ENCODE measurements at places on chromosomes 16 and 17.

DNA sequence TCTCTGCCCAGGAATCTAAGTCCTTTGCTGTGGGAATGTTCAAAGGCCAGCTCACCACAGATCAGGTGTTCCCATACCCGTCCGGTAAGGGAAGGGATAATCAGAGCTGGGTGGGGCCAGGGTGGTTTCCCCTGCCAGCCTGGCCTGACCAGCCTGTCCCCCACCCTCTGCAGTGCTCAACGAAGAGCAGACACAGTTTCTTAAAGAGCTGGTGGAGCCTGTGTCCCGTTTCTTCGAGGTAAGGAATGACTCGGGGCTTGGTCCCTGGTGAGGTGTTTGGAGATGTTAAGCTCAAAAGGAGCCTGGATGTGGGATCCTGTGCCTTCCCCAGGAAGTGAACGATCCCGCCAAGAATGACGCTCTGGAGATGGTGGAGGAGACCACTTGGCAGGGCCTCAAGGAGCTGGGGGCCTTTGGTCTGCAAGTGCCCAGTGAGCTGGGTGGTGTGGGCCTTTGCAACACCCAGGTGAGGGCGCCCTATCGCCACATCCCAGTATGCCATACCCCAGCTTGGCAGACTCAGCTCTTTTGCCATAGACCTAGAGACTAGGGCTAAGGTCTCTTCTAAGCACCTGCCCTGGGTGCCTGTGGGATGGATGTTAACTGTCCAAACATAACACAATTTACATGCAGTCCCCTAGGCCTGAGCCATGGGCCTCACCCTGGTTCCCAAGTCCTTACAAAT, 997 bp downstream of the ACADVL start:
- peak; percentile 64 for DNase-seq

- DNase-seq = no peak
Measured at GRCh38 chr17:19533718-19534561, at the start of gene SLC47A1. SLC47A1 (plus strand) TSS chr17:19533854; CDS start chr17:19533940, 86 bp downstream.

GRCh38 chr17:43578404-43578698, 32.2 kb upstream of the ETV4 start:
- no peak for DNase-seq

DNA sequence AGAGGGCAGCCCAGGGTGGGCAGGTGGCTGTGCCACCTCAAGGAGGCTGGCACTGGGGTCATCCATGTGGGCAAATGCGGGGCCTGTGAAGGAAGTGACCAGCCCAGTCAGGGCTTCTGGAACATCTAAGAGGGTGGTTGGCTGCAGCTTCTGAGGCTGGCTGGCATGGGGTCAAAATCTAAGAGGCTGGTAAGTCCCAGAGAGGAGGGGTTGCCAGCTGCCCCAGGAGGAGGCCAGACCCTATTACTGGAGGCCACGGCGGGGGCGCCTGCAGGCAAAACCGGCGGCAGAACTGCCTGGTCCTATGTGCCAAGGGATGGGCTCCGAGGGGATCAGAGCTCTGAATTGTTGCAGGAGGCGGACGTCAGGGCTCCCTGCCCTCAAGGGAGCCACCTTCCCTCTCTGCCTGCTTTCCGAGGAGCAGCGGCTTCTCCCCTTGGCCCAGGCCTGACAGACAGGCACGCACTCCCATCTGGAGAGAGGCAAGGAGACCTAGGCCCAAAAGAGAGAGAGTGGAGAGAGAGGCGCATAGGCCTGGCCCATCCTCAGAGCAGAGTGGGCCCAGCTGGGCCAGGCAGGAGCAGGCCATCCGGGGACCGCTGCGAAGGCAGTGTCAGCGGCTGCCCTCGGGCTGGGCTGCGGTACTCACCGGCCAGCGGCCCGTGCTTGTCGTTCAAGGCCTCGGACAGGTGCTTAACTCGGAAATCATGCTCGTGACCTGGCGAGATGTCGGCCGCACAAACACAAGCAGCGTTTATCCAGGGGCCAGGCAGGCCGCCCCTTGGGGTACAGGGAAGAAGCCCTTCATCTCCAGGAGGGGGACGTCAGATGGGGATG, 10.9 kb downstream of the ZACN start:
- no peak for DNase-seq

DNA sequence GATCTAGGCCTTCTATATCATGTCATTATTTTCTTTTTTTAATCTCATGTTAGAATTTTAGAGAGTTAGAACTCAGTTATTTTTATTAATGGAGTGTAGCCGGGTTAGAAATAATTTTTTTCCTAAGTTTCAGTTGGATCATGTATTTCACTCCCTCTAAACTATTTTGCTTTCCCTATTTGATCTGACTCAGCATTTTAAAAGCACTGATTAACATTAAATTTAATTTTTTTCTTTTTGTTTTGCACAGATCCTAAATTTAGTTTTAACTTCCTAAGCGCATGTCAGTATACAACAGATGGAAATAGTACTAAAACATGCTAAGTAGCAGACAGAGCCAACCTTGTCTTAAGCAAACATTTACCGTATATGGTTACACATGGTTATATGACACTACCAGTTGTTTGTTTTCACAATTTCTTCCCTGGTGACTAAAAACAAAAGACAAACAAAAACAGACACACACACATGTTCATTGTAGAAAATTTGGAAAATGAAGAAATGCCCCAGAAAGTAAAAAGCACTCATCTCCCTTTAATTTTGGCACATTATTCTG, 33.6 kb upstream of the RAB11FIP4 start:
- peak; percentile 88 for DNase-seq

DNA sequence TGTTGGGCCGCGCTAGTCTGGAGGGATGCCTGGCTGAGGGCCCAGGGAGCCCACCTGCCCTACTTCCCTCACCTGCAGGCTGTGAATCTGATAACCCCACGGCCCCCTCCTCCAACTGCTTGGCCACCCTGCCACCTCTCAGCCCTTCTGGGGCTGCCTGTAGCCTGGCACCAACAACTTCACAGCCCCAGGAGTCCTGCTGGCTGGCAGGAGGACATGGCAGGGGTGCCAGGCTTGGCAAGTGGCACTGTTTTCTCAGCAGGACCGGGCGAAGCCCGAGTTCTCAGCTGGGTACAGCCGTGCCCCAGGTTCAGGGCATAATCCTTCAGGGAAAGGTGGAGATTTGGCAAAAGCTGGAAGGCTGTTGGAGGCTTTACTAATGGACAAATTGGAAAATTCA, 129.6 kb downstream of the CMIP start:
- DNase-seq = no peak

GRCh38 chr17:5123343-5124124, 7.7 kb downstream of the USP6 start:
- no peak for DNase-seq

GRCh38 chr17:37742116-37742761, 2.6 kb downstream of the HNF1B start:
- DNase-seq = no peak

DNA sequence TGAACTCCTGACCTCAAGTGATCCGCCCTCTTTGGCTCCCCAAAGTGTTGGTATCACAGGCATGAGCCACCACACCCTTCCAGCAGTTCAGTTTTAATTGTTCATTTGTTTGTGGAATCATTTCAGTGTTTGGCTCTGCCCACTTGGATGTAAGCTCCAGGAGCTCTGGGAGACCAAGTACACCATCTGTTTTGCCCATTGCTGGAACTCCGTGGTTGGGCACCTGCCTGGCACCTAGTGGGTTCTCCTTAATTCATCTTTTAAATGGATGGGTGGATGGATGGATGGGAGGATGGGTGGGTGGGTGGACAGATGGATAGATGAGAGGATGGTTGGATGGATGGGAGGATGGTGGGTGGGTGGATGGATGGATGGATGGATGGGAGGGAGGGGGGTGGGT, 953 bp upstream of the NECAB2 start:
- no peak for DNase-seq

GRCh38 chr16:8674413-8675022, at the start of gene ABAT:
ABAT (plus strand) TSS chr16:8674617; CDS start chr16:8735740, 61,123 bp downstream.
- peak; percentile 33 for DNase-seq

GRCh38 chr16:71354156-71354555, 4.4 kb upstream of the CALB2 start:
- no peak for DNase-seq

- no peak for DNase-seq
Measured at GRCh38 chr16:54591816-54592246, 305.2 kb upstream of the IRX3 start.

DNA sequence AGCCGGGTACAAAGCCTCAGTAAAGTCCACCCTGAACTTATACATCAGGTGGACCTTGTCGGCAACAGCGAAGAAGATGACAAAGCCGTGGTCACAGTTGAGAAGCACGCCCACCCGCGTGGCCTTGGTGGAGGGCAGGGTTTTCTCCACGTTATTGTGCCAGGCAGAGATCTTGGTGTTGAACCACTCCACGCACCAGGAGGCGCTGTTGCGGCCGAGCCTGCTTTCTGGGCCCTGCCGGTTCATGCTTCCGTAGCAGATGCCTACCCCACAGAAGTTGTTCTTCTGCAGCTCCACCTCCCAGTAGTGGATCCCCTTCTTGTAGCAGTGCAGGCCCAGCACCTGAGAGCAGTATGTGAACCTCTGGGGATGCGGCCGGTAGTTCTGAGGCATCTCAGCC, 22.1 kb downstream of the TRIM25 start:
- no peak for DNase-seq

- no peak for DNase-seq
Measured at GRCh38 chr16:77705351-77705750, 17.0 kb upstream of the NUDT7 start.

- DNase-seq = no peak
Measured at GRCh38 chr17:21199311-21199710, 14.7 kb downstream of the TMEM11 start.
